ENCODE measurements at places on chromosomes 16 and 17.

DNA sequence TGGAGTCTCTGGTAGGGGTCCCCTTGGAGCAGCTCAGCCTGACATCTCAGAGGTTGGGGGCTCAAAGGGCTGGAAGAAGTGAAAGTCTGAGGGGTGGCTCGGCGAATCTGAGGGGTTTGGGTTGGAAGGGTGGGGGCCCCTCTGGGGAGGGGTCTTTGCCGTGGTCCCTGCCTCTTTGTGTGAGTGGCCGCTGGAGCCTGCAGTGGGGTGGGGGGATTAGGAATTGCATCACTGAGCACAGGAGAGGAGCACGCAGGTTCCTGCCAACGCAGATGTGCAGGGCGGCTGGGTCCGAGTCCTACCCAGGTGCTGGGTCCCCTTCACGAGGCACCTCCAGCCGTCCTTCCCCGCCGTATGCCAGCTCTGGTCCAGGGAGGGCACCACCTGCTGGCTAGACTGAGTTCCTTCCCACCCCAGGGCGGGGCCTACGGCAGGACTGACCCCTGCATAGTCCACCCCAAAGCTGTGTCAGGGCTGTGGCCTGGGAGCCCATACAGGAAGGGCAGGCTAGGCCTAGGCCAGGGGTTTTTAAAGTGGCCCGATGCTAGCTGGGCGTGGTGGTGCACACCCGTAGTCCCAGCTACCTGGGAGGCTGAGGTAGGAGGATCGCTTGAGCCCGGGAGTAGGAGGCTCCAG is 9.9 kb downstream of the FMNL1 start:
- DNase-seq, result peak; percentile 48

- no peak for DNase-seq
These were observed 26.9 kb upstream of the LITAF start for GRCh38 chr16:11613381-11614303.

DNA sequence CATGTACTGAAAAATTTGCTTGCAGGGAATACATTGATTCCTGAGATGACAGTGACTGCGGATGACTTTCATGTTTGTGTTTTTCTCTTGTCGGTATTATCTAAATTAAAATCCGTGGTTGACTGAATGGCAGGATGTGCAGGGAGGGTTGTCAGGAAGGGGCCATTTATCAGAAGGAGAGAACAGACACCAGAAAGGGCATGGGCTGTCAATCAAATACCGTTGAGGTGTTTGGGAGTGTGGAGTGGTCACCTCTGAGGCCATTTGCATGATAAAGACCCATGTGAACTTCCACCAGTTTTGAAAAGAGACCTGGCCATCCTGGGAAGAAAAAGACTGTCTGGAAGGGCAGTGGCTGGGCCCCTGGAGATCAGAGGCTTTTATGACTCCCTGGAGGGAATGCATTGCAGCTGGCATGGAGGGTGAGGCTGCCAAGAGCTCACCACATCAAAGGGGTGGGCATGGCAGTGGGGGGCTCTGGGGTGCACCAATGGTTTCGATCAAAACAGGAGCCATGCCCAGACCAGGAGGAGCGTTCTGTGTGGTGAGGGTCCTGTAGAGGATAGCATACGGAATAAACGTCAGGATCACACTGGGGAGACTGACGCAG is 67.1 kb downstream of the CYLD start:
- no peak for DNase-seq

GRCh38 chr16:27818246-27818645 is 245.3 kb downstream of the GSG1L start:
- no peak for DNase-seq

- DNase-seq, result no peak
These were observed 115.8 kb downstream of the WWOX start for GRCh38 chr16:78215222-78215621.

- DNase-seq, result no peak
These were observed 23.6 kb downstream of the INTS2 start for GRCh38 chr17:61904094-61904710.

DNA sequence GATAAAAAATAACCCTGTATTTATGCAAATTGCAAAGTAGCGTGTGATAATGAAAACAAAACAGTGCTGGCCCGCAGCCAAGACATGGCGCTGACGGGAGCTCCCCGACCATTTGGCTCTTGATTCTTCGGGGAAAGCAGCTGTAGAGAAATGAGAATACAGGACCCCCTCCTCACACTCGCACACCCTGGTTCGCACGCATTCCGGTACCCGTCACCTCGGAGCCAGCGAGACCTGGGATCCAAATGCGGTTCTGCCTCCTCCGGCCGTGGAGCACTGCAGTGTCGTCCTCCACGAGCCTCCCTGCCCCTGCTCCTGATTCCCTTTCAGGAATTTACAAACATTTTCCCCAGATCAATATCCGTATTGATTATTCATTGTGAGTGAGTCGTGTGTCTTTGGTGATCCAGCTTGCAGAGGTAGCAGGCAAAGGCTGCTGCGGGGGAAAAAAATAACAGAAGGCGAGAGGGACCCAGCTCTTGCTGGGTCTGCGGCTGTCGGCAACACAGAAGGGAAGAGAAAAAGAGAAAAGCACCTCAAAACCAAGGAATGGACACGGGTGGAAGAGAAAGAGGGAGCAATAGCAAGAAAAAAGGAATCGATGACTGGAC is 184.1 kb upstream of the ZFHX3 start:
- no peak for DNase-seq

DNA sequence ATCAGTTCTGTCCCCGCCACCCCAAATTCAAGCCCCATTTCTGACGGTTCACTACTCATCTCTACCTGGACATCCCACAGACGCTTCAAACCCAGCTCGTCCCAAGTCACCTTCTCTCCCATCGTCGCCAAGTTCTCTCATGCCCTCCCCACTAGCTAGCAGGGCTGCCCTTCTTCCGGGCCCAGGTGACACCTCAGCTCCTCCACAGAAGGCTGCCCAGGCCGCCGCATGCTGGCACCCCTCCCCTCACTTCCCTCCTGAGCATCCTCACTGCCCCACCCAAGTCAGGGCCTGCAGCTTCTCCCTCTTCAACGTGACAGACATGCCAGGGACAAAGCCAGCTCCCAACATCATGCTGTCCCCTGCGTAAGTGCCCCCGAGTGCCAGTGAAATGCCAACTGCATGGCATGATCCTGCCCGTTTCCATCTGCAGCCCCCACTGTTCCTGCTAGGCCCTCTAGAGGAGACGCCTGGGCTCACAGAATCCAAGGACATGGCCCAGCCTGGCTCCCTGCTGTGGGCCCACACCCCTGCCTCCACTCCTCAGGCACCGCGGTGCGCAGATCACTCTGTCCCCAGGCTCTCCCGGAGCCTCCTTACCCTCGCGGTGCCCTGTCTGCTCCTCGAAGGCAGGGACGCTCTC is 5.9 kb downstream of the CYB561 start:
- no peak for DNase-seq

- DNase-seq, result no peak
These were observed 17.8 kb downstream of the SERPINF1 start for GRCh38 chr17:1779571-1780131.

- DNase-seq, result no peak
These were observed 221.3 kb upstream of the KCNJ16 start for GRCh38 chr17:69853541-69854224.

- DNase-seq, result no peak
These were observed 21.3 kb downstream of the GNA13 start for GRCh38 chr17:65035191-65035590.

DNA sequence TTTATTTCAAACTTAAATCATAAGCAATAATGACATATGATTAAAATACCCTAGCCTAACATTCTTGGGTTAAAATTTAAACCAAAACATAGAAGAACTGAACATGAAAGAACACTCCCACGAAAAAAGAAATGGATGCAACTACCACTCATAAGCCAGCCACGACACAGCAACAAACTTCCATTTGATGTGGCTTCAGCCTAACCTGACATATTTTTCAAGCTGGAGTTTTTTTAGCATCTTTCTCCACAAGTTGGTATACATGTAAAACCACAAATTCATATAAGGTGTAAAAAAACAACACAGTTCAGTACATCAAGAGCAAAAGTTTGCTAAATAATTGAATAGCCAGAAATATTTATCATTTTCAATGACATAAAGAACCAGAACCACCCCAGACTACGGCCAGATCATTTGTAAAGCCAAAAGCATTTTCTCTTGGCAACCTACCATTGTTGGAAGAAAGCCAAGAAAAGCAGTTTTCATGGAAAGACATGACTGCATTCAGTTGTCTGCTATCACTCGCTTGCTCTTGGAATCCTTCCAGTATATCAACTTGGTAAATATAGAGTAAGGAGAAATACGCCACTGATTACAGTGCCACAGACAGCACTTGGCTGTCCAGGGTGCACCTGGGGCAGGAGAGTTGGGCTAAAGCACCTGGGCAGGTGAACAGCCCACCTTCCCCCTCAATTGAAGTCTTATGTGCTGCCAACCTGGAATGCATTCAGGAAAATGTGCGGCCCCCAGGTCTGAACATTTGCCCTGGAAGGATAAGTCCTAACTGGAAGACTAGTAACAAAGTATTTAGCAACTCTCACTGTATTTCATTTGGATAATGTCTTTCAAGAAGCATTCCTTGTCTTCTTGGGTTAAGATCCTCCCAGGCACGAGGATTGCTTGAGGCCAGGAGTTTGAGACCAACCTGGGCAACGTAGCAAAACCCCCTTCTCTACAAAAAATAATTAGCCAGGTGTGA is 60.5 kb downstream of the CREBBP start:
- peak; percentile 87 for DNase-seq

GRCh38 chr17:73354423-73355284 is 42.9 kb upstream of the CDC42EP4 start:
- DNase-seq, result no peak

- peak; percentile 10 for DNase-seq
These were observed 378.9 kb downstream of the WWOX start for GRCh38 chr16:78478267-78478861.

- DNase-seq, result peak; percentile 18
These were observed 115.3 kb downstream of the ANKRD11 start for GRCh38 chr16:89375021-89375420.

- no peak for DNase-seq
These were observed 14.9 kb upstream of the MAPK3 start for GRCh38 chr16:30137897-30138296.

- DNase-seq, result peak; percentile 17
These were observed at the start of gene PSMB10 for GRCh38 chr16:67936124-67936879. Gene PSMB10, minus strand, starts transcription at chr16:67936850. Its CDS starts 101 bp downstream, at chr16:67936749.

- DNase-seq, result peak; percentile 88
These were observed 14.6 kb downstream of the ATP5PD start for GRCh38 chr17:75031972-75032719.

- DNase-seq, result no peak
These were observed 42.4 kb upstream of the AKTIP start for GRCh38 chr16:53545433-53545832.

GRCh38 chr17:17021194-17021863 is 20.9 kb upstream of the MPRIP start:
- no peak for DNase-seq

DNA sequence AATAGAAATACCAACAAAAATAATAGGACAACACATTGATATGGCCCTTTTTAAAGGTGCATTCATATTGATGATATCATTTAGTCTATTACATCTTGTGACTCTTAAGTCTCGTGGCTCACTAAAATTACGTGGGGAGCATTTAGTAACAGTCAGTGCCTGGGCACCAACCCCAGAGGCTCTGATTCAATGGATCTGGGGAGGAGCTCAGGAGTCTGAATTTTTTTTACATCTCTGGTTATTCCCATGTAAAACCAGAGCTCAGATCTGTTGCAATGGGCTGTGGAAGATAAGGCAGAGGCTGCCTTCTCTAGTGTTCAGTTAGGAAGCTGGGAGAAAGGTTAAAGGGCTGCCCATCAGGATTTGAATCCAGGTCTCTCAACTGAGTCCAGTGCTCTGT is 549.9 kb upstream of the CDH5 start:
- DNase-seq, result no peak

DNA sequence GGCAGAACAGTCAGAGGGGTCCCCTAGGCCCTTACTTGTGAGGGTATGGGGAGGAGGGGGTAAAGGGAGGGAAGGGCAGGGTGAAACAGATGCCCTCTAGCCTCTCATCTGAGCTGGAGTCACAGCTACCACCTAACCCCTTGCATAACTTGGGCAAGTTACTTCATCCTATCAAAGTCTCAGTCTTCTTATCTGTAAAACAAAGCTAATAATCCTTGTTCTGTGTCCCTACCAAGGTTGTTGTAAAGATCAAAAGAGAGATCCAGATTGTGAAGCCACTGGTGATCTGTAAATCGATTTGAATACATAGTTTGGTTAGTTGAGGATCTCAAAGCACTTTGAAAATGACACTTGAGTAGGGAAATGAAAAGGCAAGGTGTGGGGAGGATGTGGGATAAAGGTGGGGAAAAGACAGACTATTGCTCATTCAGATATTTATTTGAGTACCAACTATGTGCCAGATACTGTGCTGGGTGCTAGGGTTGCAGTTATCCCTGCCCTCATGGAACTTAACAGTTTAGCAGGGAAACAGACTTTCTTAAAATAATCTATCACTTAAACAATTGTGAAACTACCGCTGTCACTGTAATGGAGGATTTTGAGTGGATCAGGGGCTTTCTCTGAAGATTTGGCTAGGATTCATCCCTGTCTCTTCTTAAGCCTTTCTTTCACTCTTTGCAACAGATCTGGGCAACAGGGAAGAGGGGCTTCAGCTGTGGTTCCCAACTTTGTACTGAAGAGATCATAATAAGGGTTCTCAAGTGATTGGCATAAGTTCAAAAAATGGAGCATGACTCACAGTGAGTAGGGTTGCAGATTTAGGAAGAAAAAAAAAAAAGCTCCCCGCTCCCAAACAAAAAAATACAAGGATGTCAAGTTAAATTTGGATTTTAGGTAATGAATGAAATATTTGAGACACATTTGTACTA is 3.0 kb downstream of the HEATR9 start:
- DNase-seq, result no peak

DNA sequence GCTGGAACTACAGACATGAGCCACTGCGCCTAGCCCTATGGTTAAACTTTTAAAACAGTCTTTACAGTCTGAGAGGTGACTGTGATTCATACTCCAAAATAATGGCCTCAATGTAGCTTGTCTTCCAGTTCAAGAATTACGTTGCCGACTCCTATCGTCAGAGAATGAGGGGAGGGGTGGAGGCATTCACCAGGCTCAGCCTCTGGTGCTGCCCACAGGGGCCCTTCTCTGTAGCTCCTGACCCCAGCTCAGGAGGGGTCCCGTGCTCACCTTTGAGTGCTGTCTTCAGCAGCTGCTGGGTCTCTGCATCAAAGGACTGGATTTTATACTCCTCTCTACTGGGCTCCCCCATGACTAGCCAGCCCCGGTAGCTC is 1.2 kb downstream of the MIF4GD start:
- no peak for DNase-seq

DNA sequence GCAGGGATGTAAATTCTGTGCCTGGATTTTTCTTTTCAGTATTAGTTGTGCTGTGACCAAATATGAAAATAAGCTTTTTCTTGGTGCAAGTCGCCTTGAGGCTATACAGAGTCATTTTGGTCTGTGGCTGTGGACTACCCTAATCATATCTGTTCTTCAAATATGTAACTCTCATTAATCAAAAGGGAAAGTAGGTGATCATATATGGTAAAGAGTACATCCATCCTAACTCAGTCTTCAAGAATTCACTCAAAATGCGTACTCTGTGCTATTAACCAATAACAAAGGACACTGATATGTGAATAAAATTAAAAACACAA is 2.6 kb downstream of the CPD start:
- DNase-seq, result no peak

GRCh38 chr17:38701504-38702165 is 3.4 kb upstream of the MLLT6 start:
- no peak for DNase-seq

Data from SHP77 (cell line).